HL-60 (cell line): ENCODE measurements at places on chromosomes 7 and 10.

DNA sequence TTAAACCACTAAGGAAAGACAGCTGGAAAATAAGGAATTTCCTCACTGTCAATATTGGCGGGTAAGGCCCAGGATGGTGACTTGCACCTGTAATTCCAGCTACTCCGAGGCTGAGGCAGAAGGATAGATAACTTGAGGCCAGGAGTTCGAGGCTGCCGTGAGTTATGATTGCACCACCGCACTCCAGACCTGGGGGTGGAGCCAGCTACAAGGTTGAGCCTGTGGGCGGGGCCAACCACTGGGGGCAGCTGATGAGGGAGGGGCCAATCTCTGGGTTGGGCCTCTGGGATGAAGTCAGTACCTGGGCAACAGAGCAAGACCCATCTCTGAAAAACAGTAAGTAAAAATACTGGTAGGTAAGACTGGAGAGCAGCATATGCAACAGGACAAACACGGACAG is 80.1 kb upstream of the ADO start:
- no peak for DNase-seq

DNA sequence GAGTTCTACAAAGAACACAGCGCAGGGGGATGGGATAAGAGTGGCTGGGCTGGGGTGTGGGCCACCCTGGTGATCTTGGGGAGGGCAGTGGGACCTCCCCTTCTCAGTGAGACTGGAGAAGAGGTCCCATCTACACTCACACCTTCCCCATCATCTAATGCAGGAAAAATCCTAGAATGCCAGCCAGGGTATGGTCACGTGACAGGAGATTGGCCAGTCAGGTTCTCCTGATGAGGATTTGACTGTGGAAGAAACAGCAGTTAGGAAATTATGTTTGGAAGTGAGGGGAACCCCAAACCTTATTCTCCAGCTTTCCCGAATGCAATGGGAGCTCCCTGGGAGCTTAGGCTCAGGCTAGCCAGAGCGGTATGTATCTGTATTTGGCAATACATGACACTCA is 158.8 kb upstream of the GRB10 start:
- no peak for DNase-seq

DNA sequence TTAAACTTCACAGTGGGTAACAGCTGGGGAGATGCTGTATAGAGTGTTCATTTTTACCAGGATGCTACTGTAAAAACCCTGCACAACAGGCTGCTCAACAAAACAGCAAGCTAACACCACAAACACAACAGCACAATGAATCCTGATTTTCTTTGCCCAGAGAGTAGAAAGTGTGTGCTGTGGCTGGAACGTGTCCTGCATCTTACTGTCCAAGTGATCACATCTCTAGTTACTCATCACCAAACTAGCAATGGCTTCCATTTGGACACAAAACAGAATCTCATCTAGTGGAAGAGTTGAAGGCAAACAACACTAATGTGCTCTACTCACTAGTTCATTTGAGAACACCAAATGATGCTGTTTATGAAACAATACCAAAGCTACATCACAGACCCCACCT is 121.2 kb downstream of the SLC25A13 start:
- DNase-seq: no peak

DNA sequence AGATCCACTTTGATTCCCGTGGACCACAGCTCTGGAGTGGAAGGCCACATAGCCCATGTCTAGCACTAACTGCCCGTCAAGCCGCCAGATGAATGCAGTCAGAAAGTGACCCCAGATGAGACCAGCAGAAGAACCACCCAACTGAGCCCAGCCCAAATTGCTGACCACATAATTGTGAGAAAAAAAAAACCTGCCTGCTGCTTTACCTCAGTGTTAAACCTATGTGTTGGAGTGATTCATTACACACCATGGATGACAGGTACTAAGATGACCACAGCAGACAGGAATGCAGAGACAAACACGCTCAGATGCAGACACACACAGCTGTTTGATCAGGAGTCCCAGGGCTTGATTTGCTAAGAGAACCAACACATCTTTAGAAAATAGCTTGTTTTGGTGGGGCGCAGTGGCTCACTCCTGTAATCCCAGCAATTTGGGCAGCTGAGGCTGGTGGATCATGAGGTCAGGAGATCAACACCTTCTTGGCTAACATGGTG is 168.1 kb upstream of the PPP2R2D start:
- DNase-seq: no peak

DNA sequence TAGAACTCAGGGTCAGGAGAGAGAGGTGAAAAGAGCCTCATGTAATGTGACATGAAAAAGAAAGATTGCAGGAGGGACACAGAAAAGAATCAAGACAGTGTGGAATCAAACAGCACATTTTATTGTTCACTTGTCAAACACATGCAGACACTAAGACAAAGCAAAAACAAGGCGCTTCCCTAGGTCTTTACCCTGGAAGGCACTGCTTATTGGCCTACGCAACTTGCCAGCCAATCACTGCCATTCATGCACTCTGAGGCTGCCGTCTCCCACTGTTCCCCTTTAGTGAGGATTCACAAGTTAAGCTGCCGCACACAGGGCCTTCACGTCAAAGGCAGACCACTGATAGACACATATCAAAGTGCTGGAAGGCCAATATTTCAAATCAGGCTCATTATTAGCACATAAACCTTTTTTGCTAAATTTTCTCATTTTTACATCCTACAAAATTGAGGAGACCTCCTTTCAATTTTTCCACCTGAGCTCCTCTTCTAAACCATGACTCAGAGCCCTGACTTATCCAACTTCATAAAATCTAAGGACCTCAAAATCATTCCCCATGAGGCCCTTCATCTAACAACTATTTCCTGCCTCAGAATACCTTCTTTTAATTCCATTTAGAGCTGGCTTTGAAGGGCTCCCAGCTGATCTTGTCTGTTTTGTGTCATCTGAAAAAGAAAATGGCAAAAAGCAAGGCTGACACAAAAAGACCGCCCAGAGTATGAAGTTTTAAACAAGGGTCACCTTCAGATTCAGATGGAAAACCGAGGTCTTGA is 149.4 kb downstream of the CHCHD3 start:
- DNase-seq: no peak

- no peak for DNase-seq
These were observed 130.2 kb downstream of the LRRC4 start for GRCh38 chr7:127900732-127901685.
